ENCODE measurements at places on chromosomes 7 and 10. TPM values are rescaled to one million over a fixed set of nuclear protein-coding genes. Genes with fewer than 3 reads are reported as not detected.

GRCh38 chr10:67127441-67127840 is 201.6 kb downstream of the LRRTM3 start:
- H3K27me3 ChIP-seq, result no peaks in the 10 kb centered on the region
- no peaks in the 10 kb centered on the region for H3K4me1 ChIP-seq
- H3K27ac ChIP-seq, result no peak overlapping the region
- no peak overlapping the region for H3K4me3 ChIP-seq

DNA sequence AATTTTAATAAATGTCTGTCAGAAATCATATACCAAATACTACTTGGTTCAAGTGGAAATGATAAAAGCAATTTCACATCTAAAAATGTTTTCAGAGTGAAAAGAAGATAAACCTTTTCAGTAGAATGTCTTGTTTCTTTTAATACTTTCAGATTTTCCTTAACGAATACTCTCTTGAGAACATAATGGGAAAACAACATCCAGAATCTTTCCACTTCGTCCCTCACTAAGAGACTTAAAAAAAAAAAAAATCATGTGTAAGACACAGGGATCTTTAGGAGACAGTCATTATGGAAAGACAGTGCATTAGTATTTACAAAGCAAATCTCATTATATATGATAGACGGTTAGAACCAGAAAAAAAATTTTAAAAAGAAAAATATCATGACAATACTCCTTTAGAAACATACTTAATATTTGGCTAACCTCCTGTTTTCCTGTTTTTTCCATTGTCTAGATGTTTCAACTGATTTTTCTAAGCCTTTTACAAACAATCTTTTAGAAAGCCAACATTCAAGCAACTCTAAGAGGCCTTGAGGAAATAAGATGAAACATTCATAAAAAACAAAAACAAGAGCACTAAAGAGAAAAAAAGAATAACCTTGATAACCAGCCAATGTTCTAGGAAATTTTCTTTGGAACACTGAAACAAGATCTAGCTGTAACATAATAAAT is 339.9 kb upstream of the LRRN3 start:
- no peaks in the 10 kb centered on the region for H3K4me1 ChIP-seq
- H3K27me3 ChIP-seq, result no peaks in the 10 kb centered on the region
- H3K36me3 ChIP-seq, result no peaks in the 10 kb centered on the region
- H3K27ac ChIP-seq, result no peak overlapping the region

DNA sequence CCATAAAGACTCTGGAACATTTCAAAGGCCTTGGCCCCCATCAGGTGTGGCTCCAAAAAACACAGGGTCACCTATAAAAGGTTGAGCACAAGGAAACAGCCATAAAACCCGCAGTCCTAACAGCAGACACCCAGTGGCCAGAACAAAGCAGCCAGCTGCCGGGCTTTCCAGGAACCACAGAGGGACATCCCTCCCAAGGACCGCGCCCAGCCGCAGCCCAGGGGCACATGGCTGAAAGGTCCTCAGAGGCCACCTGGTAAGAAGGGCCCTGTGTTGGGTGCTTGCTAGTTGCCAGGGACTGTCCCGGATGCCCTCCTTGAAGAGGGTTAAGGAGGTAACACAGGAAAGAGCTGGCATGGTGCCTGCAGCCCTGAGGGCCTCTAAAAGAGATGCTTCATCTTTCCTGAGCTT is 32.7 kb downstream of the KCNMA1 start:
- no peak for DNase-seq
- no peaks in the 10 kb centered on the region for H3K36me3 ChIP-seq
- no peak overlapping the region for H3K4me3 ChIP-seq
- no peaks in the 10 kb centered on the region for H3K27me3 ChIP-seq
- no peaks in the 10 kb centered on the region for H3K4me1 ChIP-seq
- no peak overlapping the region for H3K27ac ChIP-seq

DNA sequence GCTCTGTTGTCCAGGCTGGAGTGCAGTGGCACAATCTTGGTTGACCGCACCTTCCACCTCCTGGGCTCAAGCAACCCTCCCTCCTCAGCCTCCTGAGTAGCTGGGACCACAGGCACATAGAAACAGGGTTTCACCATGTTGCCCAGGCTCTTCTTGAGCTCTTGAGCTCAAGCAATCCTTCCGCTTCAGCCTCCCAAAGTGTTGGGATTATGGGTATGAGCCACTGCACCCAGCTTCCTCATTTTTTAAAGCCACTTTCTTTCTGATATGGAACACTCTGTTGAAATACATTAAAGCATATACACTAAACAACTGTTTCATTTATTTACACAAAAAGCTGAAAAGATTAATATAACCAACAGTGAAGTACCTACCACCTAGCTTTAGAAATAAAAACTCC is 117.2 kb downstream of the CLEC2L start:
- H3K27ac ChIP-seq, result no peak overlapping the region
- H3K4me1 ChIP-seq, result no peaks in the 10 kb centered on the region
- H3K27me3 ChIP-seq, result no peaks in the 10 kb centered on the region
- no peak overlapping the region for H3K4me3 ChIP-seq
- H3K36me3 ChIP-seq, result no peaks in the 10 kb centered on the region
- no peak for DNase-seq

DNA sequence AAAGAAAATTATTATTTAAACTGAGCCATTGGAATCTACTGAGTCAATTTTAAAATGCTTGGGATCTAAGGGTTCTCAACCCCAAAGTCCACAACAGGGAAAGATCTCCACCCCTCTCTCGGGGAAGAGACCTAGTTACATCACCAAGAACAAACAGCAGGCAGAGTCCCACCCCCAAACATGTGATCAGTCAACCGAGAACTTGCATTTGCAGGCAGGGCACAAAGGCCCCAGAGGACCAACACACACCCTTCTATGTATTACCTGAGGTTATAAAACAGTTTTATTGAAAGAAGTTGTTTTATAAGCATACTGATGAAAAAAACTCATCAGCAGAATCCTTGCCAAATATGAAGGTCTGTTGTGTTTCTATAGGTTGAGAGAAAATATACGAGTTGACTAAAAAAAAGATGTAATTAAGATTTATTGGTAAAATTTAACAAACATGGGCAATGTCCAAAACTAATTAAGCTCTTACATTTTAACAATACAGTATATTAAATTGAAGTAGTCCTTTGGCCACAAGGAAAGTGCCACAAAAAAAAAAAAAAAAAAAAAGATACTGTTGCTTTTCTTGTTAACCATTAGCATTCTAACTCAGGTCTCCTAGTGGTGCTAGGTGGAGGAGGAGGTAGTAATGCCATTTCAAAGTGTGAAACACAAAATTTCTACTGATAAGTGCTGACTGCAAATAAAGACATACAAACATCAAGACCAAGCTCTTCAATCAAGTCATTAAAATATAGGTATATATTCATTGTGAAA is 975 bp upstream of the USP54 start:
- H3K4me3 ChIP-seq, result no peak overlapping the region
- no peaks in the 10 kb centered on the region for H3K27me3 ChIP-seq
- H3K36me3 ChIP-seq, result no peaks in the 10 kb centered on the region
- DNase-seq, result peak; percentile 71

GRCh38 chr7:27158436-27159265 is 2.2 kb upstream of the HOXA7 start:
- H3K4me3 ChIP-seq, result no peak overlapping the region
- no peaks in the 10 kb centered on the region for H3K36me3 ChIP-seq
- H3K4me1 ChIP-seq, result peaks cover 4% of the 10 kb centered on the region
- peak; percentile 22 for DNase-seq
- no peaks in the 10 kb centered on the region for H3K27me3 ChIP-seq

- no peaks in the 10 kb centered on the region for H3K4me1 ChIP-seq
- peak overlapping the region; percentile 35 for H3K27ac ChIP-seq
- H3K36me3 ChIP-seq, result no peaks in the 10 kb centered on the region
These were observed 126.2 kb downstream of the PRPF18 start for GRCh38 chr10:13712837-13713581.

DNA sequence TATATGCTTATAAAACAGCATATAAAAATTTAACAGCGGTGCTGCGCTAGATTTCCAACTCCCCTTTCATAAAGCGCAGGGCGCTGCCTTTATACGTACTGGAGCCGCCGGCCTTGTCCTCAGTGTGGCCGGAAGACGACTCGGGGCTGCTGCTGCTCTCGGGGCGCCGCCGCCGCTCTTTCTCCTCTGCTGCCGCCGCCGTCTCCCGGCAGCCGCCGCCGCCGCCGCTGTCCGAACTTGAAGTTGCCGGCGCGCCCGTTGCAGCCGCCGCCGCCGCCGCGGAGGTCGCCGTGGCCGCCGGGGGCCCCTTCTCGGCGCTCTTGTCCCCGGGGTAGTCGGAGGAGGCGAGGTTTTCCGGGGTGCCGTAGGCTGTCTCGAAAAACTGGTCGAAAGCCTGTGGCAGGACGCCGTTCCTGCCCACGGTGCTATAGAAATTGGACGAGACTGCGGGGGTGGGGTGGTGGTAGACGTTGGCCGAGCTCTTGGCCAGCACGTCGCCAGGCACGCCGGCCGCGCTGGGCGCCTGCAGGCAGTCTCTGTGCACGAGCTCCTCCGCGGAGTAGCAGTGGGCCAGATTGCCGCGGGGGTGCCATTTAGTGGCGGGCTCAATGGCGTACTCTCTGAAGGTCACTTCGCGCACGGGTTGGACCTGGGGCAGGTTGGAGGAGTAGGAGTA is 557 bp downstream of the HOXA11 start:
- no peaks in the 10 kb centered on the region for H3K27me3 ChIP-seq

DNA sequence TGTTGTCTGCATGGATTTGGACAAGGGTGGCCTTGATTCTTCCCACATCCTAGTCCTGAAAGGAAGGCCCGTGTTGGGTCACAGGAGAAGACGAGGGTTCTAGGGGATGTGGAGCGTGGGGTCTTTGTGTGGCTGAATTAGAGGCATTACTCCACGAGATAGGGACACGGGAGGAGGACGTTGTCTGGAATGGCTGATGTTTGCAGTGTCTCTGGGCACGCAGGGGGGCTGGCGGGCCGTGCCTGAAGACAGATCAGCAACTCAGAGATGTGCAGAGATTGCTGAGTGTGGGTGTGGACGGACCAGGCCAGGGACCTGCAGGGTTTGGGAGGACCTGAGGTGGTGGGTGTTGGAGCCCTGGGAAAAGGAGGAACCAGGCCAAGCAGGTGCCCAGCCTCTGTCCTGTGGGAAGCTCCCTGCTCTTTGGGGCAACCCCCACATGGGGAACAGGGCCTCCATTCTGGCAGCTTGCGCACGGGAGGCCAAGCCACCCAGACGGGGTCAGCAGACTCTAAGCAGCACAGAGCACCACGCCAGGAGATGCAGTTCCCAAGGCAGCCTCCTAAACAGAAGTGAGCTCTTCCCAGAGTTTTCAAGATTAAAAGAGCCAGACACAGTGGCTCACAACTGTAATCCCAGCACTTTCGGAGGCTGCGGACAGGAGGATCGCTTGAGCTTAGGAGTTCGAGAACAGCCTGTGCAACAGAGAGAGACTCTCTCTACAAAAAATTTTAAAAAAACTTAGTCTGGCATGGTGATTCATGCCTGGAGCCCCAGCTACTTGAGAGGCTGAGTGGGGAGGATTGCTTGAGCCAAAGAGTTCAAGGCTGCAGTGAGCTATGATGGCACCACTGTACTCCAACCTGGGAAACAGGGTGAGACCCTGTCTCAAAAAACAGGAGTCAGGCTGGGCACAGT is 71.0 kb upstream of the GTF2I start:
- H3K27ac ChIP-seq, result peak overlapping the region; percentile 66
- no peaks in the 10 kb centered on the region for H3K27me3 ChIP-seq
- H3K4me3 ChIP-seq, result no peak overlapping the region

GRCh38 chr10:98391578-98391991 is 23.4 kb downstream of the PYROXD2 start:
- H3K4me1 ChIP-seq, result no peaks in the 10 kb centered on the region
- no peaks in the 10 kb centered on the region for H3K36me3 ChIP-seq
- DNase-seq, result peak; percentile 75
- no peak overlapping the region for H3K27ac ChIP-seq

DNA sequence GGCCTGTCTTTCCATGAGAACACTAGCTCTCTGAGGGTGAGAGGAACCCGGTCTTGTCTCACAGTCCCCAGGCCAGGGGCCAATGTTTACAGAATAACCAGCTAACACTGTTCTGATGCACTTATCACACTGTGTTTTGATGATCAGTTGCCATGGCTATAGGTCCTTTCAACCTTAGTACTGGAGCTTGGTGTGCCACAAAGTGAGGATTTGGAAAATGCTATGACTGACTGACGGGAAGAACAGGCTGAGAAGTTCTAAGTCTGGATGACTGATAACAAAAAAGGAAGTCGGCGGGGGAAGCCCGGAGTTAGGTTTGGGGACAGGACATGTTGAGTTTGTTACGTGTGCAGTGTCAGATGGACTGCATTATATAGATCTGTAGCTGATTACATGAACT is 141.8 kb downstream of the CTTNBP2 start:
- no peaks in the 10 kb centered on the region for H3K27me3 ChIP-seq
- no peaks in the 10 kb centered on the region for H3K36me3 ChIP-seq
- no peak for DNase-seq
- no peak overlapping the region for H3K27ac ChIP-seq
- no peaks in the 10 kb centered on the region for H3K4me1 ChIP-seq

Gene ACTL6B
- total RNA-seq, result not detected

Gene ACHE
- total RNA-seq, result 55.9 TPM

Gene FAM170B
- total RNA-seq, result not detected

Gene FGL2
- 5.9 TPM for total RNA-seq

Gene LRIT1
- not detected for total RNA-seq
